Mammary epithelial cell (primary cell): ENCODE measurements at places on chromosomes 6 and 20. TPM values are rescaled to one million over a fixed set of nuclear protein-coding genes. Genes with fewer than 3 reads are reported as not detected.

DNA sequence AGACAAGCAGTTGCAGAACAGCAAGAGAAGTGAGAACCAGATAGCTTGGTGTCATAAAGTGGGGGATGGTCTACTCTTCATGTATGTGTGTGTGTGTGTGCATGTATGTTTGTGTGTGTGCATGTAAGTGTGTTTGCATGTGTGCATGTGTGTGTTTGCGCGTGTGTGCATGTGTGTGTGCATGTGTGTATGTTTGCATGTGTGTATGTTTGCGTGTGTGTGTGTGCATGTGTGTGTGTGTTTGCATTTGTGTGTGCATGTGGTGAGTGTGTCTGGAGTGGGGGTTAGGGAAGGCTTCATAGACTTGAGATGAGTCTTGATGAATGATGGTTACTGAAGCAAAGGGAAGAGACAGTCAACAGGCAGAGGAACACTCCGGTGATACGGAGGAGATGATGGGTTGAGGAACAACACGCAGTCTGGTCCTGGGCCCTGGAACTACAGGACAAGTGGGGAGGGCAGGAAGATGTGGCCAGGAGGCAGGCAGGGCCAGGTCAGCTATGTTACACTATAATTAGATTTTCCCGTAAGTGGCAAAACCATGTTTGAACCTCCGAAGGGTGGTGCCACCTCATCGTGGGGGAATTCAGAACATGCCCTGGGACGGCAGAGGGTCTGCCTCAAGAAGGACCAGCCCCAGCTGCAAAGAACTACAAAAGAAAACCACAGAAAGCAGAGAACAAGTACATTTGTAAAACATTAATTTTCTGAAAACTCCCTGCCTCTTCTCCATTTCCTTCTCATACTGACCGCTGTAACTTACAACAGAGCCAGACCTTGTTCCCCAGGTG lies 38.7 kb upstream of the PDE10A start:
- no peak for DNase-seq

The MDFI gene
- 137 TPM for total RNA-seq

GRCh38 chr6:97066056-97066455 lies 141.5 kb downstream of the KLHL32 start:
- no peak for DNase-seq

GRCh38 chr6:51963980-51964379 lies 123.4 kb downstream of the PKHD1 start:
- no peak for DNase-seq

- peak; percentile 99 for DNase-seq
Measured at GRCh38 chr6:158849899-158850806, 31.0 kb upstream of the EZR start.

The NCOA5 gene
- 13.7 and 17.8 TPM in 2 replicates for total RNA-seq

DNA sequence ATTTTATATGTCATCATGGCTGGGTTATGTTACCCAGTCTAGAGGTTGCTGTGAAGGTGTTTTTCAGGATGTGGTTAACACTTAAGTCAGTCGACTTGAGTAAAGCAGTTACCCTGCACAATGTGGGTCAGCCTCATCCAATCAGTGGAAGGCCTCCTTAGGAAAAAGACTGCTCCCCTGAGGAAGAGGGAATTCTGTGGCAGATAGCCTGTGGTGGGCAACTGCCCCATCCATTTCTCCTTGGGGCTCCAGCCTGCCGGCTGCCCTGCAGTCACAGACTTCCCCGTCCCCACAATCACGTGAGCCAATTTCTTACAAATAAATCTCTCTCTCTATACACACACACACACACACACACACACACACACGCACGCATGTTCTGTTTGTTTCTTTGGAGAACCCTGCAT lies 34.5 kb upstream of the MPC1 start:
- DNase-seq = no peak

DNA sequence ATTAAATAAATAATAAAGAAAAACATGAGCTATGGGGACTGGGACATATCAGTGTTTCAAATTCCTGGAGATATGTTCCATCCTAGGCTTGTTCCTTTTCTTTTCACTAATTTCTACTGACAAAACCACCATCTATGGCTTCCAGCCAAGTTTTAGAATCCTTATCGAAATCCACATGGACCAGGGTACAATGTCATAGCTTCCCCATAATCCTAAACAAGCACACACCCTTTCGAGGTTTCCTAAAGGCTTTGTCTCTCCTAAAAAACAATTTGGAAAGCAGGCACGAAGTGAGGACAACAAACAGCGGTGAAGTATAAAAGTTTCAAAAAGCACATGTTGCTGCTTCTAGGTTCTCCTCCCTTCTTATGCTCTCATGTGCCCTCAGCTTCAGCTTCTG lies 13.3 kb upstream of the DST start:
- no peak for DNase-seq

The CCM2L gene
- not detected in 2 replicates for total RNA-seq

The PRELID3B gene
- total RNA-seq = 103 and 153 TPM in 2 replicates

DNA sequence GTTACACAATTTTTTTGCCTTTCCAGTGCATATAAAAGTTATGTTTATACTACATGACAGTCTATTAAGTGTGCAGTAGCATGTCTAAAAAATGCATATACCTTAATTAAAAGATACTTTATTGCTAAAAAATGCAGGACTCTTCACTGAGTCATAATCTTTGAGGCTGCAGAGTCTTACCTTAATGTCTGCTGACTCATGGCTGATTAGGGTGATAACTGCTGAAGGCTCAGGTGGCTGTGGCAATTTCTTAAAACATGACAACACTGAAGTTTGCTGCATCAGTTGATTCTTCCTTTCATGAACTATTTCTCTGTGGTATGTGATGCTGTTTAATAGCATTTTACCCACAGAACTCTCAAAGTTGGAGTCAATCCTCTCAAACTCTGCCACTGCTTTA lies 19.1 kb downstream of the ZSCAN23 start:
- peak; percentile 64 for DNase-seq

The CCN6 gene
- 8.2 TPM for total RNA-seq

The ZGPAT gene
- total RNA-seq = 11.8 TPM

The C6orf47 gene
- total RNA-seq = 14.2 and 16.5 TPM in 2 replicates

GRCh38 chr20:10249822-10250221 lies 31.2 kb downstream of the SNAP25 start:
- DNase-seq = no peak

The PERP gene
- total RNA-seq = 287 and 424 TPM in 2 replicates

The SIRT5 gene
- total RNA-seq = 11.8 TPM

DNA sequence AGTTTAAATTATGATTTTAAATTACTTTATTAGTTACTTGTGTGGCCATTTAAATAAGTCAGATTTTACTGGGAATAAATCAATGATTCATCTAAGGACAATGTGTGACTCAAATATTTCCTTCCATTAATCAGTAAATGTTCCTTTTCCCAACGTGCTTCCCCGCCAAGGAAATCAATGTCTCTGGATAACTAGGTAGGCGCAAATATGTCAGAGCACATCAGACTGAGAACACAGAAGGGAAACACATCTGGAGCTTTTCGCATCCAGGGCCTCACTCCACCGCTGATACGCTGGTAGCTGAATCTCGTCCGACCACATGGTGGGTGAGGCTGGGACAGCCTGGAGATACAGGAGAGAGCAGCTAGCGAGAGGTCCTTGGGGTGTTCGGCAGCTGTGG lies 56.4 kb upstream of the RPS6KA2 start:
- DNase-seq = no peak

DNA sequence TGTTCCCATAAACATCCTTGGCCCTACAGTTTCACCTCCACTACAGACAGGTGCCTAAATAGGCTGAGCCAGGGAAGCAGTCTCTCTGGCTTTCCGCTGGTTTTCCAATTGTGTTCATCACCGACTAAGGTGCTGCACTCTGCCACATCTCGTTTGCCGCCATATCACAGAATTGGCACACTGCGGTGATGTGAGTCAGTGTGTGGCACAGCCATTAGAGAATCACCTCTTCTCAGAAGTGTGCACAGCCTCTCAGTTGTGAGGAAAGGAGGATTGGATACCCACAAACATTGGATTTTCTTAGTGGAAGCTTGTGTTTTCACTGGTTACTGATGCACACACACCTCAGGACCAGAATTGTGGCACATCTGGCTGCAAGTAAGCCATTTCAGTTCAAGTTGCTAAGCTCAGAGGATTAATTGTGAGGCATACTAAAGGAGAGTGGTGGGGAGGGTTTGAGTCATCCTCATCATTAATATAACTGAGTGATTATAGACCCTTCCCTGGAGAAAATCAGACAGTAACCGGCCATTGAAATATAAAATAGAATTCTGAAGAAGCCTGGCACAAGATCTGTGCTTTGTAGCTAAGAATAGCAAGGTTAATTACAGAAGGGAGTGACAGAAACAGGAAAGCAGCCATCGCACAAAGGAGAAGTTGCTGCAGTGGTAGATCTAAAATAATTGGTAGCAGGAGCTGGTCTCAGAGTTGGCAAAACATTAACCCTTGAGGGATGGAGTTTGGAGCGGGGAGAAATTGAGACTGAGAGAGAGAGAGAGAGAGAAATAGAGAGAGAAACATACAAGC lies 506.9 kb downstream of the LMBRD1 start:
- no peak for DNase-seq

- peak; percentile 6 for DNase-seq
Measured at GRCh38 chr20:41631826-41632225, 13.6 kb upstream of the CHD6 start.
